ENCODE measurements at places on chromosomes 4 and X.

- DNase-seq = peak; percentile 16
Measured at GRCh38 chr4:2813446-2814405, 20.8 kb downstream of the SH3BP2 start.

GRCh38 chr4:1661695-1662094, 22.4 kb downstream of the FAM53A start:
- DNase-seq = no peak

GRCh38 chr4:139920486-139921002, 233.4 kb downstream of the MAML3 start:
- DNase-seq = no peak

GRCh38 chr4:164945146-164945545, 32.3 kb downstream of the TRIM61 start:
- no peak for DNase-seq

DNA sequence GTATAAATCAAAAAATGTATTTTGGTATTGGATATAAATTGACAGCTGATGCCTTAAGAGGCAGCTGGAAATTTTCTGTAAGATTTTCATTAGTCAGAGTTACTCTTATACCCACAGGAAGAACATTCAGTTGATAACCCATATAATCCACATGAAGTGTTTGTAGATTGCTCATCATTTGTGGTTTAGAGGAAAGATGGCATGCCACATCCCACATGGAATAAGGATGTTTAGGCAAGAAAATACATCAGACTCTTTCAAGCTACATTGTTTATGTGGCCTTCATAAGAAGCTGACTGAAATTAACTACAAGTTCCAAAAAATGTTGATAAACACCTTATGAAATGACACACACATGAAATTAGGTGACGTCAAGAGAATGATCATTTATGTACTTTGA, 56.6 kb downstream of the AREG start:
- DNase-seq = no peak

GRCh38 chrX:23855569-23855968, 52.2 kb downstream of the APOO start:
- DNase-seq = no peak

- DNase-seq = no peak
Measured at GRCh38 chr4:40423735-40424134, 88.6 kb downstream of the CHRNA9 start.

- DNase-seq = no peak
Measured at GRCh38 chr4:164439037-164439436, 314.9 kb upstream of the SMIM31 start.

GRCh38 chr4:47817275-47817674, 20.6 kb downstream of the CORIN start:
- no peak for DNase-seq

DNA sequence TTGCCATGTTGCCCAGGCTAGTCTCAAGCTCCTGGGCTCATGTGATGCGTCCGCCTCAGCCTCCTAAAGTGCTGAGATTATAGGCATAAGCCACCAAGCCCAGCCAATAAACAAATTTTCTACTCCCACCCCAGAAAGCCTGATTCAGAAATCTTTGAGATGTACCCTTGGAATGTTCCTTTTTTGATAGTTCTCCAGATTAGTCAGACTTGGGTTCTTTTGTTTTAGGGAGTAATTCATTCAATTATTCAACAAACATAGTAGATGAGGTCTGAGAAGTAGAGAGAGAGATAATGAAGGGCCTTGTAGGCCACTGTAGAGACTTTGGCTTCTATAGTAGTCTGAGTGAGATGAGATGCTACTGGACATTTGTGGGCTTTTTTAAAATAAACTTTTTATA, 27.8 kb downstream of the RP2 start:
- no peak for DNase-seq

DNA sequence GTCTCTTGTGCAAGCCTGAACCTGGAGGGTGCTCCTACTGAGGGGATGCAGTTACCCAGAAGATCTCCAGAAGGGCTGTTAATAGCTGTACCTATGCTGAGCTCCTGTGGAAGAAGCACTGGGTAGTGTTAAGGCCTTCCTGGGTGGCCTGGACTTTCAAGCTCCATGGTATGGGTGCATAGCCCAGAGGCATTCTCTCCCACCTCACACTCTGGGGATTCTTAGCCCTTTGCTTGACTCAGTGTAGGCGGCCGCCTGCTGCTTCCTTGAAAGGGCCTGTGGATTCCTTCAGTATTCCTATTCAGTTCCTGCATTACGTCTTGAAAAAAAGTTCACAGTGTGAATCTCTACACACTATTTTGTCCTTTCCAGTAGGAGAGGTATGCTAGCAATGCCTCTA, 235.7 kb upstream of the MAGEB16 start:
- no peak for DNase-seq

GRCh38 chr4:143531380-143531779, 17.9 kb downstream of the SMARCA5 start:
- DNase-seq = no peak

- DNase-seq = no peak
Measured at GRCh38 chrX:17077361-17077760, 130.9 kb downstream of the REPS2 start.

- DNase-seq = no peak
Measured at GRCh38 chrX:100194082-100194775, 215.8 kb downstream of the PCDH19 start.

- no peak for DNase-seq
Measured at GRCh38 chrX:110000847-110001713, 1.8 kb upstream of the TMEM164 start.

DNA sequence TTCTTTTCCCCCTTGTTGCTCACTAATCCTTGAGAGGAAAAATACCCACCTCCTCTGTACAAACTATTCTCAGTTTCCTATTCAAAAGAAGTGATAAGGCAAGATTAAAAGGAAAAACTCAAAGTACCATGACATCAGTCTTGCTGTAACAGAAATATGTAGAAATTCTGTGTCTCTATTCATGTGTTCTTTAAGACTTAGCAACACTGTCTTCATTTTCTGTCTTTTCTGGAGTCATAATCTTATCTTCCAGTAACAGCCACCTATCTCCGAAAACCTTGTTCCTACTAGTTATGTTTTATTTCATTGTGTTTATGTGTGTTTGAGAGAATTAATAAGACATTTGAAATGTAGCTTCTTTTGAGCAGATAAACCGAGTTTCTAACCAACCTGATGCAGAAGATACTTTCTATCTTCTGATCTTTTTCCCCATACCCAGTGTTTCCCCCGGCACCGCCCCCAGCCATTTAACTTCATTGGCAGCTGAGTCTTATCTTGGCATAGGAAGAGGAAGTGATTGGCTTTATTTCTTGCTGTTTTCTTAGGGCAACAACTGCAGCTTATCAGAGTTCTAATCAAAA, 8.0 kb downstream of the FAM241A start:
- DNase-seq = peak; percentile 32

DNA sequence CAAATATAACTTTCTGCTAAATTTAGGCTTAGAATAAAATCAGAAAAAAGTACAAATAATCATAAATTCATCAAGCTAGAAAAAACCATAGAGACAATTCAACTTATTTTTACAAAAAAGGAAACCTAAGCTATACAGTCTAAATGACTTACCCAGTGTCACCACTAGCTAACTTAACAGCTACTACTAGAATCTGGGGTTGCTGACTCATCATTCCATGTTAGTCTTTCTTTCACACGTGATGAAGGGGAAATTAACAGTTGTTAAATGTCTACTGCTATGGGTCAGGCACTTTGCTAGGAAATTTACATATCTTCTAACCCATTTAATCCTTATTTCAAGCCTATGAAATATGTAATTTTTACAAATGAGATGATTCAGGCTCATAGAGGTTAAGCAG, 349.3 kb upstream of the GALNT7 start:
- no peak for DNase-seq

- no peak for DNase-seq
Measured at GRCh38 chr4:140790765-140791164, 34.6 kb upstream of the TBC1D9 start.

GRCh38 chrX:68999356-68999755, 165.9 kb downstream of the PJA1 start:
- DNase-seq = no peak

GRCh38 chrX:96579252-96579651, 105.4 kb upstream of the DIAPH2 start:
- DNase-seq = no peak

- no peak for DNase-seq
Measured at GRCh38 chr4:6228158-6229067, 28.1 kb upstream of the JAKMIP1 start.

DNA sequence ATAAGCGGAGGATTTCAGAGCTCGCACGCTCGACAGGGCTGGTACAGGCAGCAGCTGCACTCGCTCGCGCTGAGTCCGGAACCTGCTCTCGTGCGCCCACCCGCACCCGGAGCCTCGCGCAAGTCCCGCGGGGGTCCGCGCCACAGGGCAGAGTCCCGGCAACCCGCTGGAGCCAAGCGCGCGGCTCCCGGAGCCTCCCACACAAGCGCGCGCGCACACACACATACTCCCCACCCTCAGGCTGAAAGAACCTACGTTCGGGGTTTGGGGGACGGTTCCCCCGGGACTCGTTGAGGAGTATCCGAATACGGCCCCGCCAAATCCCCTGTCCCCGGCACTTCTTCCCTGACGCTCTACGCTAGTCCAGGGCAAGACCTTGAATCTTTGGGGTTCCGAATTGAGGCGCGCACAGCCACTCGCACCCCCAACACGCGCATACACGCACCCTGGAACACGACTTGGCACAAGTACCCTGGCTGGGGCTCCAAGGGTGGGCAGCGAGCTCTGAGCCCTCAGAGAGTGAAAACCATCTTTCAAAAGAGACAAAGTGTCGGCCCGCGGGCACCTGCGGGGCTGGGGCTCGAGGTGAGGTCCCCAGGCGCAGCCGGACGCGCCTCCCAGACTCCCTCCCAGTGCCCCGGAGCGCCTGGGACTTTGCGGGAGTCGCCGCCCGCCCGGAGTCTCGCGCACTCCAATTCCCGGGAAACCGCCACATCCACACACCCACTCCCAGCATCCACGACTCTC, 952 bp downstream of the ANOS1 start:
- no peak for DNase-seq

GRCh38 chrX:136209016-136209738, 42.0 kb downstream of the MAP7D3 start:
- peak; percentile 54 for DNase-seq

GRCh38 chr4:113899271-113900070, 80.0 kb downstream of the ARSJ start:
- peak; percentile 60 for DNase-seq

DNA sequence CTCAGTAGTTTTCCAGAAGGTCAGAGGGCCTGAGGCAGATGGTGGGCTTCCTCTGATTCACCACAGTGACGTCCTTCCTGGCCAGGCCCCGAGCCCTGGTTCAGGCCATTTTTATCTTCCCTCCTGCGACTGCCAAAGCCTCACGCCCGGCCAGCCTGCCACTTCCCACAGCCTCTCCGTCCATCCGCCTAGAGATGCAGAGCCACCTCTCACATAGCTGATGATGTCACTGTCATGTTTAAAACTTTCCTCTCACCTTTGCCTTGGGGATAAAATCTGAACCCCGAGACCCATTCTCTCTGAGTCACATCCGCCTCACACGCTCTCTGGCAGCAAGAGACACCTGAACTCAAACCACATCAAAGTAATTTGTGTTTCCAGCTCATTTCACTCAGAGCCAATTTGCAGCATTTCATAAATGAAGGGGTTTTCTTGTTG, 175.3 kb downstream of the QDPR start:
- peak; percentile 75 for DNase-seq

GRCh38 chr4:3022112-3022511, 52.2 kb downstream of the HTT-AS start:
- no peak for DNase-seq

- DNase-seq = no peak
Measured at GRCh38 chr4:176323511-176324160, 3.9 kb downstream of the SPCS3 start.

DNA sequence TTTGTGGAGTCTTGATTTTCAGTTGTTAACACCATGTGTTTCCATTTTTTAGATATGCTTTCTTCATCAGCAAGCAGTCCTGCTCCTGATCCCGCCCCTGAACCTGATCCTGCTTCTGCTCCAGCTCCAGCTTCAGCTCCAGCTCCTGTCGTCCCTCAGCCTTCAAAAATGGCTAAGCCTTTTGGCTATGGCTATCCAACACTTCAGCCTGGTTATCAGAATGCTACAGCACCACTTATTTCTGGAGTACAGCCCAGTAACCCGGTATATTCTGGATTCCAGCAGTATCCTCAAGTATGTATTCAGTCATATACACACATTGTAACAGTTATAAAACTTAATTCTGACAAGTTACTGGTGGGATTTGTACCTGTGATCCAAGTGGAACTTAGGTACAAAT, 60.9 kb downstream of the SEC24B start:
- no peak for DNase-seq

DNA sequence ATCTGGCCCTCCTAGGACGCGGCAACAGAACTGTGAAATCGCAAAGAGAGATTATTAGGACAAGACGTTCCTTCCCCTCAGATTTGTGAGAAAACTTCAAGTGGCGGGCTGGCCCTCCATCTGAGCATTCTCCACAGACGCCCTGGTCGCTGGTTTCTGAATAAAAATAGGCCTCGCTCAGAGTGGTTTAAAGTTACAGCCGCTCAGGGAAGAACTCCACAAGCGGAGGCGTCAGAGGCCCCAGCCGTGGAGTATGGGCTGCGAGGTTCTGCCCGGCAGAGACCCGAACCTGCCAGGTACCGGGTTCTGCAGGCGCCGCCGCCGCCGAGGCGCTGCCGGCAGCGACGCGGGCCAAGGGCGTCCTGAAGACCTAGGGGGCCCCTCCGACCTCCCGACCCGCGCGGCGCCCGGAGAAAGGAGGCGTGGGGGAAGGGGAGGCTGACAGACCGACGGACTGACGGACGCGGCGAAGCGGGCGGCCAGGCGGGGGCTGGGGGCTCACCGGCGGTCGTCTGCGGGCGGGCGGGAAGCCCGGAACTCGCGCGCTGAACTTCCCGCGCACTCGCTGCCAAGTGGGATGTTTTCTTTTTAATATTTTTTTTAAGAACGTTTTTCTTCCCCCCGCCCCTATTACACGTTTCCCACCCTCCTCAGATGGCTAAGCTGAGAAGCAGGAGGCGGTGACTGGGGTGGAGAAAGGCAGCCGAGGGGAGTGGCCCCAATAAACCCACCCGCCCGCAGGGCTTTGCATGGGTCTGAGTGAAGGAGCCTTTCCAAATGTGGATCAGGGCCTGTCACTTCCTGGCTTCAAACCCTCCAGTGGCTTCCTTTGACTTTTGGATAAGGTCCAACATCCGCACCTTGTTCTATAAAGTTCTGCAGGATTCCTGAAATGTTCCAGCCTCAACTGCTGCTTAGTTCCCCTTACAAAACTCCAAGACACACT, at the start of gene PABPC4L:
TSS of gene PABPC4L (minus strand) at position 574 of the 946 bp plus-strand sequence. CDS start 770 bp downstream, outside the sequence.
- DNase-seq = no peak

DNA sequence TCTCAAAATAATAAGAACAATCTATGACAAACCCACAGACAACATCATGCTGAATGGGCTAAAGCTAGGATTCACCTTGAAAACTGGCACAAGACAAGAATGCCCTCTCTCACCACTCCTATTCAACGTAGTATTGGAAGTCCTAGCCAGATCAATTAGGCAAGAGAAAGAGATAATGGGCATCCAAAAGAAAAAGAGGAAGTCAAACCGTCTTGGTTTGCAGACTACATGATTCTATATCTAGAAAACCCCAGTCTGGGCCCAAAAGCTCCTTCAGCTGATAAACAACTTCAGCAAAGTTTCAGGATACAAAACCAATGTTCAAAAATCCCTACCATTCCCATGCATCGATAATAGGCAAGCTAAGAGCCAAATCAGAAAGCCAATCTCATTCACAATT, 59.0 kb downstream of the CHM start:
- no peak for DNase-seq

- DNase-seq = no peak
Measured at GRCh38 chr4:168886351-168886750, 123.7 kb downstream of the CBR4 start.

GRCh38 chr4:73383452-73383851, 20.6 kb upstream of the ALB start:
- no peak for DNase-seq

- DNase-seq = no peak
Measured at GRCh38 chr4:122489061-122489460, 32.5 kb upstream of the IL2 start.
